ENCODE measurements at places on chromosomes 4 and X. TPM values are rescaled to one million over a fixed set of nuclear protein-coding genes. Genes with fewer than 3 reads are reported as not detected.

MAGED4B gene
- total RNA-seq, result 75.3 TPM

MAGEA12 gene
- total RNA-seq, result not detected

CENPE gene
- total RNA-seq, result 8.1 TPM

PHKA2 gene
- 29.7 TPM for total RNA-seq

BEND2 gene
- not detected for total RNA-seq

HMX1 gene
- not detected for total RNA-seq

NAP1L3 gene
- total RNA-seq, result 0.82 TPM

Data from glomerular endothelial cell (primary cell).